COLO829 (cell line): ENCODE measurements at places on chromosomes 16 and 17.

DNA sequence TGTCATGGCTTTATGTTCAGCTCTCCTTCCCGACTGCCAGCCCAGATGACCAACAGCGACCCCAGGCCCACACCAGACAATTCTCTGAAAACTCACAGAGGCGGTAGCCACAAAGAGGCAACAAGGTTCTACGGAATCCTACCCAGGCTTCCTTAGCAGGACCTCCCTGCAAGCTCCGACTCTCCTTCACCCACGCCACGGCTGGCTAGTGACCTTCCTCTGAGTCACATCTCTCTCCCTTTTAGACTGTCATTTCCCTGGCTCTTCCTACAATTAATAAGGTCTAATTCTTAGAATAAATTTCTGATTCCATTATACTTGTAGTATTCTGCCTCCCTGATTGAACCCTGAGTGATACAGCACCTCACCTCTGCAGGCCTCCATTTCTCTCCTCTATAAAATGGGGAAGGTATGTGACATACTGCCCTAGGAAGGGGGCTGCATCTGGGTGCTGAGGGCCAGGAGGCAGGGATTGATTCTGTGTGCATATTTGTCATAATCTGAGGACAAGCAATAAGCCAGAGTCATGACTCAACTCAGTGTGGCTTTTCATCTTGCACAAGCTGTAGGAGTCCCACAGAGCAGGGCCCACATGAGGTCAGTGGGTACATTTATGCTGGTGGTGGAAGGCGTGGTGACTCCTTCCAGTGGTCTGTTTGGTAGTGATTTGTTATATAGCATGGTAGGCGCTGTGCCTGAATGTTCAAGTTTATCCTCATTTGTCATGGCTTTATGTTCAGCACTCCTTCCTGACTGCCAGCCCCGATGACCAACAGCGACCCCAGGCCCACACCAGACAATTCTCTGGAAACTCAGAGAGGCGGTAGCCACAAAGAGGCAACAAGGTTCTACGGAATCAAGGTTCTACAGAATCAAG, 46.2 kb downstream of the SMPD3 start:
- DNase-seq: no peak

DNA sequence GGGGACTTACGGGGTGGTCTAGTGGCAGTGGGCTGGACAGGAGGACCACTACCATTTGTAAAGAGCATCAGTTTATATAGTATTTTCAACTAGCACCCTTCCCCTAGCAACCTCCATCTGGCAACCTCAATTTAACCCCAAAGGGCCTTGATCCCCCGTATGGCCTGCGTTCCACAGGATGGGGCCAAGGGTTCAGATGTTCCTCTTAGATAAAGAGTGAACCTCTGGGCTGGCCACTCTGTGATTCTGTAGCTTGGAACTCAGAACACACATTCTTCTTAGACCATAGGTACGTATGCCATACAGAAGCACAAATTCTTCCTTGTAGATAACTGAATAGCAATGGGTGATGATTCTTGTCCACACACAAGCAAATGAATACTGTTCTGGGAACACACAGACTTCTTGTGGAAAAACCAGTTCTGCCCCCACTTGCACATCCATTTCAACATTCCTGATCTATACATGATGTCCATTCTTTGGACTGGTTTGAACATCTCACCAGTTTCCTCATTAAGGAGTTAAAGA, 1.9 kb upstream of the GGA2 start:
- DNase-seq: no peak

DNA sequence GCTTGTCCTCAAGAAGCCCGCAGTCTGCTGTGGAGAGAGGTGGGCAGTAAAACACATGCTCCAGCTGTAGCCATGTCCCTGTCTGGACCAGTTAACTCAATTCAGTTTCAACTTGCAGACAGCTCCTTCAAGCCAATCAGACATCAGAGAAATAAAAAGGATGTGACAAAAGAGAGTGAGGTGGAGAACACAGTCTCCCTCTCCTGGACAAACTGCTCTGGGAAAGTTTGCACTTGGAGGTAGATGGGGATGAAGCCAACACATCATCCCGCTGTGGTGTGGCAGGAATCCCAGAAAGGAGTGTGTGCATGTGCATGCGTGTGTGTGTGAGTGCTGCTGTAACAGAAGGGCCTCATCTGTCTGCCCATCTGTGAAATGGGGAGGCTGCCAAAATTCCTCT, 358.6 kb upstream of the ASIC2 start:
- DNase-seq: no peak

GRCh38 chr17:38867179-38867967, 2.5 kb upstream of the LASP1 start:
- DNase-seq: peak; percentile 56

DNA sequence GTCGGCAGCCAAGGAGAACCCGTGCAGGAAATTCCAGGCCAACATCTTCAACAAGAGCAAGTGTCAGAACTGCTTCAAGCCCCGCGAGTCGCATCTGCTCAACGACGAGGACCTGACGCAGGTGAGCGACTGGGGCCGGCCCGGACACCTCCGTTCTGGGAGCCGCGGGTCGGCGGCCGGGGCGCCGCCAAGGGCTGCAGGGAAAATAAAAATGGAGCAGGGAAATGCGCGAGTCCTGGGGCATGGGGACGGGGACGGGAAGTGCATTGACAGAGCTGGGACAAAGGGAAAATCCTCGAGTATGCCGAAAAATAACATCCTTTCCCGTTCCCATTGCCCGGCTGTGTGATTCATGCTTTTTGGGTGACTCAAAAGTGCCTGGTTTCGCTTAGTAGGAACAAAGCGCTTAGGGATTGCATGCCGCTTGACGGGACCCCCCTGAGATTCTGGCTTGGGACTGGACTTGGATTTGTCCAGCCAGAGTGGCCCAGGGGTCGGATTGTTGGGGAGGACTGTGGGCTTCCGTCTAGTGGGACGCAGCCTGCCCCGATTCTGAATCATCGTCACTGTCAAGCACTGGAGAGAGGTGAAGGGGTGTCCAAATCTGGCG, 699 bp downstream of the MPRIP start:
- DNase-seq: no peak

- no peak for DNase-seq
Measured at GRCh38 chr17:15999974-16000827, 577 bp downstream of the TTC19 start.

- no peak for DNase-seq
Measured at GRCh38 chr17:42920106-42920900, 19.7 kb downstream of the G6PC1 start.

GRCh38 chr16:84501077-84501735, 3.3 kb downstream of the MEAK7 start:
- DNase-seq: no peak

- no peak for DNase-seq
Measured at GRCh38 chr17:75345514-75346167, 56.4 kb upstream of the SLC25A19 start.

- DNase-seq: no peak
Measured at GRCh38 chr17:47220531-47220999, 11.4 kb downstream of the MYL4 start.

GRCh38 chr16:12255919-12256665, 279.6 kb downstream of the SNX29 start:
- DNase-seq: no peak
